NCI-H187 treated with DMSO at 0.1 percent for 48 hours (cell line): ENCODE measurements at places on chromosomes 7 and 10.

GRCh38 chr7:50530766-50531165, 34.4 kb downstream of the DDC start:
- DNase-seq, result no peak

- no peak for DNase-seq
Measured at GRCh38 chr10:45593938-45594275, 78.7 kb downstream of the ZFAND4 start.

GRCh38 chr7:151757274-151757673, 119.6 kb downstream of the PRKAG2 start:
- DNase-seq, result no peak

DNA sequence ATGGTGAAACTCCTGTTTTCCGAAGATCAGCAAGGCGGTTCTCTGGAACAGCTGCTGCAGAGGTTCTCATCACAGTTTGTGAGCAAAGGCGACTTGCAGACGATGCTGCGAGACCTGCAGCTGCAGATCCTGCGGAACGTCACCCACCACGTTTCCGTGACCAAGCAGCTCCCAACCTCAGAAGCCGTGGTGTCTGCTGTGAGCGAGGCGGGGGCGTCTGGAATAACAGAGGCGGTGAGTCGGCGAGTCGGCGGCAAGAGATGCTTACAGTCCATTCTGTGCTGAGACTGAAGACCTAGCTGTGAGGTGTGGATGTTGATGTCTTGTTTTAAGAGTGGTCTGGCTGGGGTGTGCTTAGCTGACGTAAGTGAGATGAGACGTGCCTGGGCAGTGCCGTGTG, 16.2 kb upstream of the GET4 start:
- no peak for DNase-seq

DNA sequence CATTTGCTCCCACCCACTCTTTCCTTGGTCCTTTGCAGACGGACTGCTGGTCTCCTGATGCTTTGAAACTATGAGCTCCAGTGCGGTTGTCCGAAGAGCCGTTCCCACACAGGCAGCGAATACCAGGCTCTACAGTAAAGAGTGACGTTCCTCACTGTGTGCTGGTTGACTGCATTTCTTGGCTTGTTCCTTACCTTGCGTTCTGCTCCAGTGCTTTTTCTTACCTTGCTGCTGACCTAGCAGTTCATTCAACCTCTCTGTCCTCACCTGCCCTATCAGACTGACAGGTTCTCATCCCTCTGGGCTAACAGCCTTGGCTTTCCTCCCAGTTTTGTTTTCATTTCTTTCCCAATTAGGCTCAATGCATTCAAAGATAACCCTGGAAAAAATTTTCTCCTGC, 214.8 kb downstream of the TMEM178B start:
- DNase-seq, result peak; percentile 34

DNA sequence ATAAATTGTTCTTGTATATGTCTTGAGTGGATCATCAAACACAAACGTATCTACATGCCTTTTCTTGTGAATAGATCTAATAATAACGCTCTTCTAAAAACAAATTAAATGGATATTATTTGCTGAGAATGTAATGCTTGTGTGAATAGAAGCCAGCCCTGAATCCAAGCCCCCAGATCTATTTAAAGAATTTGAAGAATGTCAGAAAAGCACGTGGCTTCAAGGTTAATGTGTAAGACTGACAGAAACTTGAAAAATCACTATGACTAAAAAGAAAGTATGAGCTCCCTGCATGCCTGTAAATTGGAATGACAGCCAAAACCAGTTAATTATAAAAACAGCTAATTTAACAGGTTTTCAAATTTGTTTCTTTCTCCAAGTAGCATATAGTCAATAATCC, 43.2 kb upstream of the ATRNL1 start:
- no peak for DNase-seq

DNA sequence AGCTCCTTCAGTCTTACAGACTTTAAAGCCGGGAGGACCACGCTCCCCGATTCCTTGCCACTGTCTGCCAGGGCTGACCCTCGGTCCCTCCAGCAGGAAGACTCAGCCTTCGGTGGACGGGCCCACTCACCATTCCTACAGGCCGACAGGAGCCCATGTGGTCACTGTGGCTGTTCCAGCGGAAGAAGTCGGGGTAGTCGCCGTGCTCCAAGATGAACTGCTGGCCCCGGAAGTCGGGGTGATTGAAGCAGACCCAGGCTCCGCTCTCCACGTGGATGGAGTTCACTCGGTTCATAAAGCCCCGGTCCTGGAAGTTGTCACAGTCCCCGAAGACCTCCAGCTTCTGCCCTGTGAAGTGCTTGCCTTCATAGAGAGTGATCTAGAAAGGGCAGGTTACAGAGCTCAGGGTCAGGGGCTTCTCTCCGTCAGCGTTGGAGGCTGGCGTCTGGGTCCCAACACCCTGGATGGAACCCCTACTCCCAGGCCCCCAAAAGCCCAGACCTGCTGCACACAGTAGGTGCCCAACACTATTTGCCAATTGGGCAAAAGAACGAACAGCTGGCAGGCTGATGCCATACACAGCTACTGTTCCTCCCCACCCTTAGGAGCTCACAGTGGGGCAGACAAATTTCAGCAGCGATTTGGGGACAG, 1.9 kb downstream of the CRYGN start:
- DNase-seq, result no peak

DNA sequence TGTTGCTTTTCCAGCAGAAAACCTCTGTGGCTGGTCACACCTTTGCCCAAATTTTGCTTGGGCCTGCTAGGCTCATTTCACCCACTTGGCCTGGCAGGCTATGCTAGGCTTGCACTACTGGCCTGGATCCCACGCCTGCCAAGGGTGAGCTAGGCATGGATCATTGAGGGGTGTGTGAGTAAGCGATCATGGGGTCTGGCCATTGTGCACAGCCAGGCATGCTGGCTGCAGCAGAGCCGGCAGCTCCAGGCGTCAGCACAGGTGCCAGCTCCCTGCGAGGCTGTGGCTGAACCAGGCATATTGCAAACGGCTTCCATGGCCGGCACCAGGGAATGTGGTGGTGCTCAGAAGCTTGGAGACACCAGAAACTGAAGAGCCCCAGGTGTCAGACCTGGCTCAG, 19.2 kb downstream of the CFAP70 start:
- no peak for DNase-seq

- no peak for DNase-seq
Measured at GRCh38 chr7:7438851-7439250, 96.8 kb downstream of the COL28A1 start.

- DNase-seq, result no peak
Measured at GRCh38 chr7:123028339-123028738, 32.8 kb upstream of the TAS2R16 start.

DNA sequence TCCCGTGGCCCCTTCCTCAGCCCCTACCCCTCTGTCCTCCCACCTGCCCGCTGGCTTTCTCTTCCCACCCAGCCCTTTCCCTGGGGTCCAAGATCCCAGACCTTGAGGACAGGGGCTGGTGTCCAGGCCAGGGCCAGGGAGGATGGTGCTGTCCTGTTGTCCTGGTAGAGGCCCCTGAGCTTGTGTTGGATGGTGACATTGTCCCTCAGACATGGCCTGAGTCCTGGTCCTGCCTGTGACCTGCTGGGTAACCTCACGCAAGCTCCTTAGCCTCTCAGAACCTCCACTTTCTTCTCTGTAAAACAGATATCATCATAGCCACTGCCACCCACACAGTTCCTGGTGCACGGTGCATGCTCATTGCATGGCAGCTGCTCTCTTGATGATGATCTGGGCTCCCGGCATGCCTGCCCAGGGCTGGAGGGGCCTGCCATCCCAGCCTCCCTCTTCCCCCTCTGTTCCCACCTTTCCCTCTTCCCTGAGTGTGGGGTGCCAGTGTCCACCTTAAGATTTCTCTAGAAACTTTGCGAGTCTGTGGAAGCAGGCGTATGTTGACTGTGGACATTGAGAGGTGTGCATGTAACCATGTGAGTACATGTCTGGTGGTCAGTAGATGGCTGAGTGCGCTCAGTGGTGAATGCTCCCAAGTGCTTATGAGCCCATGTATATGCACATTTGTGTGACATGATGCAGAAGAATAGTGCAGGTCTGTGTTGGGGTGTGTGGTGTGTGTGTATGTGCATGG, 60.4 kb downstream of the NEURL1 start:
- no peak for DNase-seq
